Gastrocnemius medialis (tissue), 4 donors: ENCODE measurements at places on chromosomes 16 and 17. TPM values are rescaled to one million over a fixed set of nuclear protein-coding genes. Genes with fewer than 3 reads are reported as not detected.

DNA sequence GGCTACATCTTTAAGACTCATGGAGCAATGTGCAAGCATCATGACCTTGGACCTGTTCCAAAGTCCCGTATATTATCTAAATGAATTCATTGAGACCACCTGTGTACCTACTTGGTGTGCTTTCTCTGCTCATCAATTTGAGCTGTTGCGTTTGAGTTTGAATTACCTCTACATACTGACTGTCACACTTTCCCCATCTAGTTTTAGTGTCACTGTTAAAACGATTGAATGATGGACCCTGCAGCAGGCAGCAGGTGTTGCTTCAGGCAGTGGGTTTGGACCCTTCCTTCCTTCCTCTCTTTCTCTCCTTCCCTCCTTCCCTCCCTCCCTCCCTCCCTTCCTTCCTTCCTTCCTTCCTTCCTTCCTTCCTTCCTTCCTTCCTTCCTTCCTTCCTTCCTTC, 33.9 kb upstream of the ZKSCAN2 start:
- H3K4me3 ChIP-seq = no peak overlapping the region
- no peaks in the 10 kb centered on the region for H3K36me3 ChIP-seq
- no peak overlapping the region for H3K27ac ChIP-seq
- H3K27me3 ChIP-seq = no peaks in the 10 kb centered on the region
- no peak for DNase-seq
- H3K4me1 ChIP-seq = no peaks in the 10 kb centered on the region

- H3K4me3 ChIP-seq = no peak overlapping the region
- no peaks in the 10 kb centered on the region for H3K4me1 ChIP-seq
- no peak for DNase-seq
- no peaks in the 10 kb centered on the region for H3K36me3 ChIP-seq
- H3K27me3 ChIP-seq = peaks cover 51% of the 10 kb centered on the region
- H3K27ac ChIP-seq = no peak overlapping the region
These were observed 765 bp downstream of the KRT19 start for GRCh38 chr17:41527063-41528023.

GRCh38 chr17:51643702-51644490, 383.6 kb downstream of the UTP18 start:
- H3K4me1 ChIP-seq = no peaks in the 10 kb centered on the region
- no peak overlapping the region for H3K4me3 ChIP-seq
- no peak overlapping the region for H3K27ac ChIP-seq
- no peaks in the 10 kb centered on the region for H3K36me3 ChIP-seq
- DNase-seq = no peak

- peak; percentile 85 for DNase-seq
- H3K27me3 ChIP-seq = no peaks in the 10 kb centered on the region
- peaks cover 36% of the 10 kb centered on the region for H3K4me1 ChIP-seq
- H3K4me3 ChIP-seq = peak overlapping the region; percentile 34
These were observed 50.9 kb downstream of the CDH11 start for GRCh38 chr16:65070831-65071432.

- no peaks in the 10 kb centered on the region for H3K27me3 ChIP-seq
- H3K36me3 ChIP-seq = no peaks in the 10 kb centered on the region
- DNase-seq = no peak
- no peaks in the 10 kb centered on the region for H3K4me1 ChIP-seq
These were observed 7.8 kb upstream of the EVI2A start for GRCh38 chr17:31329221-31329620.

- no peak overlapping the region for H3K4me3 ChIP-seq
- no peak for DNase-seq
- no peak overlapping the region for H3K27ac ChIP-seq
- H3K36me3 ChIP-seq = no peaks in the 10 kb centered on the region
These were observed 112.5 kb downstream of the MAP2K4 start for GRCh38 chr17:12133183-12133582.

DNA sequence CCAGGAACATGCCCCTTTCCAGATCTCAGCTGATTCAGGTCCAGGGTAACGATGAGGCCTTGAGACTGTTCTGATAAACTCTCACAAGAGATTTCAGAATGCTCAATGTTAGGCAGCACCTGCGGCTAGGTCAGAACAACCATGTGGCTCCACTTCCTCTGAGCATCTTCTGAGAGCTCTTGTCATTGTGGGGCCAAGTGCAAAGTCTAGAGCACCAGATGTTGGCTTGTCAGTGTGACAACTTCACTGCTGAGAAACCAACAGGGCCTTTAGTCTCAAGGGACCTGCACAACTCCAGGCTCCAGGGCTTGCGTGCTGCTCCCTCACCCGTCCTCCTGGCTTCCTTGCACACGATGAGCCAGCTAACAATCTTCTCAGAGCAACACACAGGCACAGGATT, 29.0 kb downstream of the FCSK start:
- peaks cover 67% of the 10 kb centered on the region for H3K36me3 ChIP-seq
- H3K27me3 ChIP-seq = no peaks in the 10 kb centered on the region

Gene CDRT4
- total RNA-seq = 0.66 TPM

Gene CXCL16
- 1.2 TPM for total RNA-seq

Gene ITGAD
- not detected for total RNA-seq

Gene C16orf46
- total RNA-seq = not detected
